GM19239 (cell line): ENCODE measurements at places on chromosomes 5 and 9.
A peak's percentile ranks its signal among the peaks of the same experiment; 100 is the strongest.

GRCh38 chr5:14464671-14465070 is 116.9 kb upstream of the OTULINL start:
- DNase-seq, result no peak

DNA sequence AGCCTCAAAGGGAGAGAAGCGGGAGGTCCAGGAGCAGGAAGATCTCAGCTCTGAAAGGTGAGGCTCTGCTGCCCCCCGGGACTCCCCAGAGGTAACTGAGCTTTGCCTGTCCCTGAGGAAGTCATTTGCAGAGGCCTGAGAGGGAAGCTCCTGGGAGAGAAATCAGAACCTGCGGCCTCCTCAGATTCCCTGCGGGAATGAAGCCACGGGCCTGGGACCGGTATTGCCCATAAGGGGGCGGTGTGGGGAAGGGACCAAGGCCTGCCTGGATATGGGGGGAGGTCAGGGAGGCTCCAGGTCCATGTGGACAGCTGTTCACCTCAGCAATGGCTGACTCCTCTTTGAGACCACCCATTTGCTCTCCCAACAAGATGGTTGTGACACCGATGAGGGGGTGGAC is 1.3 kb downstream of the SPATA31E1 start:
- no peak for DNase-seq

DNA sequence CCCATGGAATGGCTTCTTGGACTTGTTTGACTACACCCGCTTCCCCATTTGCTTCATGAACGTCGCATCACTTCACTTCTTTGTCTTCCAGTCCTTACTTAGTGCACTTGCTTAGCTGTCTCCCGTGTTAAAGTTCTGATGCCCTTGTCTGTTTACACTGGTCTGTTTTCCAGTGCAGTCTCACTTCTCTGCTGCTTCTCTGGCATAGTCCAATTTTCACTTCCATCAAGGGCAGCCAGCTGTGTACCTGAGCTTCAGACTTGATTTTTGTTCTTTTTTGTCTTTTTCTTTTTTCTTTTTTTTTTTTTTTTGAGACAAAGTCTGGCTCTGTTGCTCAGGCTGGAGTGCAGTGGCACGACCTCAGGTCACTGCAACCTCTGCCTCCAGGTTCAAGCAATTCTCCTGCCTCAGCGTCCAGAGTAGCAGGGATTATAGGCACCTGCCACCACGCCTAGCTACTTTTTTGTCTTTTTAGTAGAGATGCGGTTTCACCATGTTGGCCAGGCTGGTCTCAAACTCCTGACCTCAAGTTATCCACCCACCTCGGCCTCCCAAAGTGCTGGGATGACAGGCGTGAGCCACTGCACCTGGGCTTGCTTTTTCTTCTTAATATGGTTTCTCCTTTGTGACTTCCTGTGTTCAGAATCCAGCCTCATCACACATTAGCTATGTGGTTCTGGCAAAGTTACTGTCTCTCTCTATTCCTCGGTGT is 75.4 kb downstream of the LRRC70 start:
- no peak for DNase-seq

GRCh38 chr5:149271195-149271715 is 404 bp upstream of the AFAP1L1 start:
- no peak for DNase-seq

DNA sequence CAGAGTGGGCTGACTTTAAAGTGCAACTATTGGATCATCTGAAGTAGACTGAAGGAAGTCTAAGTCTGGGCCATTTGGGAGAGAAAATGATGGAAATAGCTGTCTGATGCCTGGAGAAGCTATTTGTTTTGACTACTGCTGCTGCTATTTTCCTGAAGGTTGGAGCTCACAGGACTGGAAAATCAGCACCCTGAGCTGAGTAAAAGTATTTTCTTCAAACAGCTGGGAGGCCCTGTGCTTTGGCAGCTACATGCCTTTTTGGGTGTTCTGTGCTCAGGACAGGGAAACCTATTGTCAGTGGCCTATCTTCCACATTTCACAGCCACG is 302.6 kb downstream of the ENC1 start:
- DNase-seq, result no peak

DNA sequence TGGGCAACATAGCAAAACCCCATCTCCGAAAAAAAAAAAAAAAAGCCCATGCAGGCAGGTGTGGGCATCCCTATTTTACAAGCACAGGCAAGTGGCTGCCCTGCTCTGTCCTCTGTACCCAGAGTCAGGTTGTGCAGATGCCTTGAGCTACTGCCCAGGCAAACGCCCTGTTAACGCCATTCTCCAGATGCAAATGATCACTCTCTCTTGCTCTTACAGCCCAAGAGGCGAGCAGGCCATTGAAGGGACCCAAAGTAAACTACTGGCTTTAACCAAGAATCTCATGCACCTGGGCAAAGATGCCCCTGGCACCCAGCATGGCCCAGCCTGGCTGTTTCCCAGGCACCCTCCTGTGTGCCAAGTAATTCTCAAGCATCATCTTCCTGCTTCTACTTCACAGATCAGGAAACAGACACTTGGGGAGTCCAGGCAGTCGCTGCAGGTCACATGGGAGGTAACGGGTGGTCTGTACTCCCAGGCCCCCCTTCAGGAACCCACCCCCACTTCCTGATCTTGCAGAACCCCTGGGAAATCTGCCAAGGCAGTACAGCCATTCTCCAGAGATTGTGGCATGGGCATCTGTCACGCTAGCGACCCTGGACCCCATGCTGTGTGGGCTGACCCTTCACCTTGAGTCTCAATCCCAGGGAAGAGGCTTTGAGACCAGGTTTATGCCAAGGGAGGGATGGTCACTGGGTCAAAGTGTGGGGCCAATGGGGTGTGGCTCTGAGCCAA is 14.2 kb downstream of the EEIG1 start:
- DNase-seq, result no peak

GRCh38 chr9:17509151-17509550 is 69.7 kb upstream of the SH3GL2 start:
- no peak for DNase-seq

DNA sequence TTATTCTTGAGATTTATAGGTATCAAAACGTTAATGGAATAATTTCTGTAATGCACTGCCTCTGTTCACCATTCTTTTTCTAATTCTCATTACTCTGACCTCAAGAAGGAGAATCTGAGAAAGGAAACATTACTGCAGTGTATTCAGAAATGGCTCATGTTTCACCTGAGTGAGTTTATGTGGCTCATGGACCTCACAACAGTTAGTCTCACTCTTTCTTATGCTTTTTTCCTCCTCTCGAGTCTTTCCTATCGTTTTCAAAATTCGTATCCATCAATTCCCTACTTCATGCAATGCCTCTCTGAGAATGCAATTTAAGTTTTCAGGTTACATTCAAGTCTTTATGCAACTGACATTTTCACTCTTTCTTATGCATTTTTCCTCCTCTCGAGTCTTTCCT is 9.6 kb downstream of the CDH10 start:
- DNase-seq, result no peak

- DNase-seq, result no peak
These were observed 4.4 kb downstream of the HNRNPAB start for GRCh38 chr5:178208540-178209227.

GRCh38 chr5:176611435-176611834 is 1.5 kb upstream of the GPRIN1 start:
- DNase-seq, result peak; percentile 50

GRCh38 chr5:136560126-136560525 is 194.8 kb upstream of the TRPC7 start:
- DNase-seq, result no peak

DNA sequence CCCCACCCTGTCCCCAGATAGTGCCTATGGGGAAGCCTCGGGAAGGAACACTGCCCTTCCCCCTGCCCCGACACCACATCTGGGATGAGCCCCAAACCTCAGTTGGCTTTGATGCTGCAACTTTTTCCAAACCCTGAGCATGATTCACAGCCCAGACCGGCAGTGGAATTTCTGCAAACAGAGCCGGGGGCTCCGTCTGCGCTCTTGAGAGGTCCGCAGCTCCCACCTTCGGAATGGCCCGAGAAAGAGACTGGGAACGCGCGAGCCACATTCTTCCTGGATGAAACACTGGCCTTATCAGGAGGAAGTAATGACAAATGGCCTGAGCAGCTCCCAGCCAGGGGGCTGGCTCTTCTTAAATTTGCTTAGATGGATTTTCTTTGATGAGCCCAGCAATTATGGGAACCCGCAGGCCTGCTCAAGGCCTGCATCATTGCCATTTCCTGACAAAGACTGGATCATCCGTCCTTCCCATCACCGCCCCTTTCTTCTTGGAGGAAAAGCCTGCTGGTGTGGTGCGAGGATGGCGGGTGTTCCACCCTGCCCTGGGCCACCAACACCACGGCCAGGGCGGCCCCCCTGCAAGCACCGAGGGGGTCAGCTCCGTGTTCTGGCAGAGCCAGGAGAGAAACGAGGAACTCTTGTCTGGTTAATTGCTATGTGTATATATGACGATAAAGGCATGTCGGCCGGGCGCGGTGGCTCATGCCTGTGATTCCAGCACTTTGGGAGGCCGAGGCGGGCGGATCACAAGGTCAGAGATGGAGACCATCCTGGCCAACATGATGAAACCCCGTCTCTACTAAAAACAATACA is 38.8 kb upstream of the COL5A1 start:
- DNase-seq, result no peak

GRCh38 chr9:72574156-72574810 is 52.9 kb downstream of the TMC1 start:
- no peak for DNase-seq

- DNase-seq, result no peak
These were observed 55.5 kb upstream of the FST start for GRCh38 chr5:53424686-53425615.

- no peak for DNase-seq
These were observed 116.3 kb downstream of the FANCC start for GRCh38 chr9:95201206-95201605.

DNA sequence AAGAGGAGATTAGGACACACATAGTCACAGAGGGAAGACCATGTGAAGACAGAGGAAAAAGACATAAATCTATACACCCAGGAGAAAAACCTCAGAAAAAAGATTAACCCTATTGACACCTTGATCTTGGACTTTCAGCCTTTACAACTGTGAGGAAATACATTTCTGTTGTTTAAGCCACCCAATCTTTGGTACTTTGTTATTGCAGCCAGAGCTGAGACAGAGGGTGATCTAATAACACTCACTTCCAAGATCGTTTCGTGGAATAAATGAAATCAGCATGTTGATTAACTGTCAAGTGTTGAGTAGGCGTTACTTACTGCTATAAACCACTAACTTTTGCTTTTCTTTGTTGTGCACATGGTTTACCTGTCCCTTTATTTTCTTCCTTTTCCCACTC is 361.2 kb upstream of the RIOK2 start:
- no peak for DNase-seq

DNA sequence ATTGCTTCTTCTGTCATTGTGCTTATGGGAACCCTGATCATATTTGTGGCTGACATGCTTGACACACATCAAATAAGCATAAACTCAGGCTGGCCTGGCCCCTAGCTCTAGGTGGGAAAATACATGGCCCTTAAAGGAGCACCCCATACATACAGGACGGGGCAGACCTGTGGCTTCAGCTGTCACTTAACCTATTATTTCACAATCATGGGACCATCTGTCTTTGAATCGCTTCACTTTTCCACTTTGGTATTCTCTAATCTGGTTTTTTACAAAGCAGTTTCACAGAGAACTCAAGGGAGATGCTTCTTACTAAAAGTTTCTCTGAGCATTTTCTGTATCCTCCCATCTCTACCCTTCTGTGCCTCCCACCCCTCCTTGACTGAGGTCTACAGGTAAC is 34.6 kb upstream of the LRRTM2 start:
- no peak for DNase-seq

DNA sequence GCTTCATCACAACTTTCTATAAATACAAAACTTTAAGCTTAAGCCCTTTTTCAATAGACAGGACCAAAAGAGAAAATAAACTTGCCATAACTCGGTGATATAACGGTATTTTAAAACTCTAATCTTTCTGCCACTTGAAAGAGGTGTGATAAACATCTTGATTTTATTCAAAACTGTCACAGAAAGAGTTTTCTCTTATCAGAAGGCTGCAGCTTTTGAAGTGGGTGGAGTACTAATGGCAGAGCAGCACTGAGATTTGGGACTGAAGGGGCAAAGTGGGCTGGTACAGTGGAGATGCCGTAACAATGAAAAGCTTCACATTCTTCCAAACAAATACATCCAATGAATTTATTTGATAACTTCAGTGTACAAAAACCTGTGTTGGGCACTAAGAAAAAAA is 92.5 kb downstream of the FBXO38 start:
- no peak for DNase-seq

DNA sequence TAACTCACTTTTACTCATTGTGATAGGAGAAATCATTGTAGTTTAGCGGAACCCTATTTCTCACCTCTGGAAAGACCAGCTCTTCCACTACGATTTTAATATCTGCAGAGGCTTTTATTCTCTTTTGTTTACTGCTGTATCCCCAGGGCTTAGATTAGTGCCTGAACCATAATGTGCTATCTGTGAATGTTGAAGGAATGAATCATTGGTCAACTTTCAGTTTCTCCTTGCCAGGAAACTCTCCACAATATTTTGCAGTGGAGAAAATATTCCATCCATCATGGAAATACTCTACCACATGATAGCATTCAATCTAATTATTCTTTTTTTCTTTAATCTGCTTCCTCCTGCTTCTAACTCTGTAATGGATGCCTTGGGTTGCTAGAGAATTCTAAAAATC is 263.5 kb upstream of the PTPRD start:
- no peak for DNase-seq

- DNase-seq, result no peak
These were observed 41.8 kb downstream of the ARHGAP26 start for GRCh38 chr5:142811866-142812557.

DNA sequence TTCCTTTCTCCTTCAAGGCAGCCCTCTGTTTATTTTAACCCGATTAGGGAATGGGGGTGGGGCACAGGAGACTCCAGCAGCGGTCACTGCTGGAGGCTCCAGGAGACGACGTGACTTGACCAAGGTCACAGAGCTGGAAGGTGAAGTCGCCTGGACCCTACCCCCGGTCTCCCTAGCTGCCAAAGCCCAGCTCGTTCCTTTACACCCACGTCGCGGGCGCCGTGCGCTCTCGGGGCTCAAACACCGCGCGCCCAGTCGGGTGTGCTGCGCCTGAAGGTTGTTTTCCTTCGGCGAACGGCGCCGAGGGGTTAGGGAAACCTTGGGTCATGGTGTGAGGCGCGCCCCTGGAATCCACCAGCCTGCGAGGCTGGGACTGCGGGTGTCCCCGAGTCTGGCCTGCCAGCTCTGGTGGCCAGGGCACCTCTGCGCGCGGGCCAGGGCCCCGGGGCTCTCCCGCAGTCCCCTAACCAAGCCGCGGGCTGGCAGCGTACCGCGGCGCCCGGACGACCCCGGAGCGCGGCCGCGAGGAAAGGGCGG is 747 bp upstream of the UNC5A start:
- no peak for DNase-seq

DNA sequence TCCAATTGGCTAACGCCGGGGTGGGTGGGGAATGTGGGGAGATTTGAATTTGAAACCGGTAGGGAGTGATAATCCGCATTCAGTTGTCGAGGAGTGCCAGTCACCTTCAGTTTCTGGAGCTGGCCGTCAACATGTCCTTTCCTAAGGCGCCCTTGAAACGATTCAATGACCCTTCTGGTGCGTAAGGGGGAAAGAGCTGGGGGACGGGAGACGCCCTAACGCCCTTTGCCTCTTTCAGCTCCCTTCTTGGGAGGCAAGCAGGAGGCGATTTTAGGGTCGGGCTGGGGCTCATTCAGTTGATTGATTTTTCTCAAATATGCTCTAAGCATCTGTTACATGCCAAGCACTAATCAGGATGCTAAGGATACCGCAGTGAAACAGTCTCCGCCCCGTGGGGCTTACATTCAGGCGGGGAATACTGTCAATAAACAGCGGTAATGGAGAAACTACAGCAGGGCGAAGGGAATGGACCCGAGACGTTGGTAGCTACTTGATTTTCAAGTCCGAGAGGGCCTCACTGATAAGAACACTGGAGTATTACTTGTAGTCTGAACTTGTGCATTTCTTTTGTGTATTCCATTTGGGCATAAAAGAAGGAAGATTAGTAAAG is at the start of gene HMMR:
TSS of gene HMMR (plus strand) at position 71 of the 610 bp plus-strand sequence. CDS start at position 132, 61 bp downstream.
- no peak for DNase-seq
